ENCODE measurements at places on chromosomes 3 and 15. TPM values are rescaled to one million over a fixed set of nuclear protein-coding genes. Genes with fewer than 3 reads are reported as not detected.

MUC4 gene
- 0.24 TPM for total RNA-seq

TERB2 gene
- not detected for total RNA-seq

DIS3L gene
- 43.9 TPM for total RNA-seq

TRIM71 gene
- not detected for total RNA-seq

FOXP1 gene
- 508 TPM for total RNA-seq

GHRL gene
- total RNA-seq, result 2.8 TPM

DNA sequence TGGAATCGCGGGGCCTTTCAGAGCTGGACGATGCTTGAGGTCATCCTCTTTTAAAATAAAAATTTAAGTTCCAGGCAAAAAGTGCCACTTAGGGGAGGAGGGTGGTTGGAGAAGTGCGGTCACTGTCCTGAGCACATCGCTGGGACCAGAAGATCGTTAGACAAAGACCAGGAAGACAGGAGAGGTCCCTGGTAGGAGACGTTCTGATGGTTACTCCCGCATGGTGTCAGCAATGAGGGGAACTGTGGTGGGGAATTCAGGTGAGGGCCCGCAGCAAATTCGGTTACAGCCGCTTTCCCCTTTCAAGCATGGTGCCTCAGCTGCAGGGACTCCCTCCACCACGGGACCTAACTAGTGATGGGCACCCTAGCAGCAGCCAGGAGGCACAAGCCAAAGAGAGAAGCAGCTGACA is 1.0 kb upstream of the ISY1 start:
- peak; percentile 56 for DNase-seq
- no peaks in the 10 kb centered on the region for H3K27me3 ChIP-seq
- H3K36me3 ChIP-seq, result no peaks in the 10 kb centered on the region
- H3K4me3 ChIP-seq, result peak overlapping the region; percentile 99
- H3K27ac ChIP-seq, result peak overlapping the region; percentile 92
- peaks cover 24% of the 10 kb centered on the region for H3K4me1 ChIP-seq

- no peak for DNase-seq
- no peaks in the 10 kb centered on the region for H3K27me3 ChIP-seq
- no peaks in the 10 kb centered on the region for H3K36me3 ChIP-seq
- H3K27ac ChIP-seq, result no peak overlapping the region
- H3K4me3 ChIP-seq, result no peak overlapping the region
- peaks cover 22% of the 10 kb centered on the region for H3K4me1 ChIP-seq
These were observed 9.4 kb upstream of the PCSK6 start for GRCh38 chr15:101498717-101499480.

DNA sequence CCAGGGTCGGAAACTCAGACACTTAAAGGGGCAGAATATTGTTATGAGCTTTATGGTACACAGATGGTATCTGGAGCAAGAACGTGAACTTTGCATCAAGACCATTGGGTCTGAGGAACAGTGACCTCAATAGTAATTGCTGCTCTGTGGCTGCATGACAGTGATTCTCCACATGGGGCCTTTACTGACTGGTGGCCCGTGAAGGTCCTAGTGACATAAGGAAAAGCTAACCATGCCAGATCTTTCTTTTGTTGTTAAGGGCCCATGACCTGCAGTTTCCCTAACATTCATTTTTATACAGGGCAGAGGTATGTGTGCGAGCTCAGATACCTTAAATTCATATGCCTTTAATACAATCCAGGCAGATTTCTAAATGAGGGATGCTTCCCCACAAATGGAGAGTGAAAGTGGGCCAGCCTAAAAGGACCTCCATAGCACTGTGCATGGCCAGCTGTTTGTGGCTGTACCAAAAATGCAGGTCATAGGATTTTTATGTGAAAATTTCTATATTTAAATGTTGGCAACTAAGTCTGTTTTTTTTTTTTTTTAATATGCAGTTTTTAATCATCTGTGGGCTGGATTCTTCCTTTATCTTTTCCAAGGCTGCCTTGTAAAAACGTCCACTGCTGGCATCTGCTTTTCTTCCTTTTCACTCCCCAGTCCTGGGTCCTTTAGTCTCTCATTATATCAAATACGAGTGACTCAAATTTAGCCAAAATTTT is 188.0 kb upstream of the IL12A start:
- H3K36me3 ChIP-seq, result no peaks in the 10 kb centered on the region
- no peaks in the 10 kb centered on the region for H3K4me1 ChIP-seq
- H3K27me3 ChIP-seq, result no peaks in the 10 kb centered on the region
- no peak overlapping the region for H3K4me3 ChIP-seq

DNA sequence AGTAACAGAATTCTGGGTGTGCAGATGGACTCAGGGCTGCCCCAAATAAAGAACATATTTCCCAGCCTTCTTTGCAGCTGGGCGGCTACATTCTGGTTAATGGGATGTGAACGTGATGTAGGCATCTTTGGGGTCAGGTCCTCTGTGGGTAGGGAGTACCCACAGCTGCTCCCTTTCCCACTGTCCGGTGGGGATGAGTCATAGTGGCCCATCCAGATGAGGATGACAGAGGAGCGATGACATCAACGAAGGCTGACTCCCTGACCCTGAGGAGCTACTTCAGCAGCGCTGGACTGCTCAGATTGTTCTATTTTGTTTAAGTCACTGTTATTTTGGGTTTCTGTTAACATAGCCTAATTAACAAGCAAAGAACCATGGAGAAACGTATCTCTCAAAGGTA is 38.0 kb downstream of the SRPRB start:
- H3K36me3 ChIP-seq, result no peaks in the 10 kb centered on the region
- no peaks in the 10 kb centered on the region for H3K4me1 ChIP-seq
- H3K27ac ChIP-seq, result no peak overlapping the region
- no peak overlapping the region for H3K4me3 ChIP-seq
- H3K27me3 ChIP-seq, result no peaks in the 10 kb centered on the region

DNA sequence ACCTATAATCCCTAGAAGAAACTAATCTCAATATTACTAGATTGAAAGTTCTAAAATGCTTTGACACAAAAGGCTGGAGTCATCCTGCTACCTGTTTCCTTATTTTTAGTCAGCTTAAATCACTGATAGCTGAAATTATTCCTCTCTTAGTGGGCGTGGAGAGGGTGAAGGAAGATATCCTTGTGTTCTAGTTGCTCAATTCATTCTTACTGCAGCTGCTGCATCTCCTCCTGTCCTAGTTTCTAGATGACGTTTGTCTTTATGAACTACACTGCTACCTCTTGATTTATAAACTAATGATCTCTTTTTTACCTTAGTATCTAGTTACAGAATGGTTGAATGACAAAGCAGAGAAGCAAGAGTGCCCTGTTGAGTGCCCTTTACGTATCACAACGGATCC is 50.7 kb downstream of the SETD5 start:
- H3K27ac ChIP-seq, result no peak overlapping the region
- no peak overlapping the region for H3K4me3 ChIP-seq
- H3K36me3 ChIP-seq, result peaks cover 34% of the 10 kb centered on the region
- no peaks in the 10 kb centered on the region for H3K27me3 ChIP-seq

GRCh38 chr3:120203016-120203415 is 82.0 kb downstream of the GPR156 start:
- no peaks in the 10 kb centered on the region for H3K4me1 ChIP-seq
- H3K36me3 ChIP-seq, result no peaks in the 10 kb centered on the region
- DNase-seq, result no peak
- H3K27ac ChIP-seq, result no peak overlapping the region
- H3K27me3 ChIP-seq, result no peaks in the 10 kb centered on the region
- H3K4me3 ChIP-seq, result no peak overlapping the region

DNA sequence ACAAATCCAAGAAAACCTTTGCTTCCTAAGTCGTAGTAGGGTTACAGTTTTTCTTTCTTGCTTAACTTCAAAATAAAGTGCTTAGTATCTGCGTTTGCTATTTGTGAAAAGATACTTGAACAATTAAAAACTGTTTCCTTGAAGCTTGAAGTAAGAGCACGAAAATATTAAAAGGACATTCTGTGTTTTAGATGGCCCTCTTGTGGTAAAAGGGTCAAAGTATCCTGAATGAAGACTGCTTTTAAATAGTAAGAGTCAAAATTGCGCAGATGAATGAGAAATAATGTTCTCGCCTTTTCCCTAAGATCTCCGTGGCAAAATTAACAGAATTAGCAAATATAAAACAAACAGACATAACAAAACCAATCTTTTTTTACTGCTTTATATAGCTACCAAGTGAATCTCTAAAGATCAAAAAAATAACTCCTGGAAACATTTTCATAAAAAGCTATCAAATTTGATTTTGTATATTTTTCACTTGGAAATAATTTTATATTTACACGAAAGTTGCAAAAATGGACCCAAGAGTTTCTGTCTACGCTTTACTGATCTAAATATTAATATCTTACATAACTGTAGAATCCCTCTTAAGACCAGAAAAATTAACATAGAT is 175.4 kb downstream of the MBNL1 start:
- no peaks in the 10 kb centered on the region for H3K27me3 ChIP-seq
- H3K27ac ChIP-seq, result peak overlapping the region; percentile 63
- H3K4me3 ChIP-seq, result no peak overlapping the region
- peaks cover 8% of the 10 kb centered on the region for H3K36me3 ChIP-seq

- DNase-seq, result no peak
- H3K27me3 ChIP-seq, result no peaks in the 10 kb centered on the region
- H3K36me3 ChIP-seq, result no peaks in the 10 kb centered on the region
These were observed 66.2 kb upstream of the UBE2E1 start for GRCh38 chr3:23739536-23739935.

DNA sequence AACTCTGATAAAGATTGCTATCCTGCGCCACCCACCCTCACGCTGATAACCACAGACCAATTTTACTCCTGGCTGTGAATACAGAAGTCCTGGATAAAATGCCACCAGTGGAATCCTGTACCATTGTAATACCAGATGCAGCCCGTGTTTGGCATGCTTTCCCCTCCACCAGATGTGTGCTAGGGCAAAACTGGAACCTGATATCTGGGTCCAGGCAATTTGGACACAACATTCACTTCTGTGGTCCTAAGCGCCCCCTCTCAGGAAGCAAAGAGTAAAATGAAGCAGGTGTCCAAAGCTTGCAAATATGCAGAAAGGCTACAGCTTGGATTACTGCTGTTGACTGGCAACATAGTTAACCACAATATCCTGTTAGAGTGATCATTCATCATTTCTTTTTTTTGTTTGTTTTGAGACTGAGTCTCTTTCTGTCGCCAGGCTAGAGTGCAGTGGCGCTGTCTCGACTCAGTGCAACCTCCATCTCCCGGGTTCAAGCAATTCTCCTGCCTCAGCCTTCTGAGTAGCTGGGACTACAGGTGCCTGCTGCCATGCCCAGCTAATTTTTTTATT is 32.8 kb downstream of the LOXL1 start:
- no peaks in the 10 kb centered on the region for H3K27me3 ChIP-seq
- no peaks in the 10 kb centered on the region for H3K36me3 ChIP-seq
- no peak overlapping the region for H3K4me3 ChIP-seq
- peaks cover 12% of the 10 kb centered on the region for H3K4me1 ChIP-seq
- no peak overlapping the region for H3K27ac ChIP-seq

GRCh38 chr3:146342989-146343388 is 92.1 kb upstream of the PLSCR4 start:
- H3K36me3 ChIP-seq, result no peaks in the 10 kb centered on the region
- H3K27ac ChIP-seq, result no peak overlapping the region
- H3K27me3 ChIP-seq, result no peaks in the 10 kb centered on the region
- H3K4me1 ChIP-seq, result no peaks in the 10 kb centered on the region
- H3K4me3 ChIP-seq, result no peak overlapping the region
- no peak for DNase-seq

DNA sequence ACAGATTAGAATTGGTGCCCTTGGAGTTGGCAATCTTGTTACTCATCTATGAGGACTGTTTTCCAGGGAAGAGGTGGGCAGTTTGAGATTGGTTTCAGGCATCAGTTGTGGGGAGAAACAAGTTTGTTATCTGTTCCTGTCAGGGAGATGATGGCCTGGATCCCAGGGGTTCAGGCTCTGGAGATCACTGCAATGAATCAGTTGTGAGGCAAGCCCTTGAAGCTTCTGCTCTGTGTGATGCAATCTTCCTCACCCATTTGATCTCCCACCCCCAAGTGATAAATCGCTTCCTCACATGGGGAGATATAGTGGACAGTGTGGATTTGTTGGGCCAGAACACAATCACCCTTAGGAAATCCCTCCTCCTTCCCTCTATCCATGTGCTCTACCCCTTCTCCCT is 276.6 kb upstream of the LRTM1 start:
- H3K4me3 ChIP-seq, result no peak overlapping the region
- H3K36me3 ChIP-seq, result no peaks in the 10 kb centered on the region
- no peaks in the 10 kb centered on the region for H3K4me1 ChIP-seq
- no peak overlapping the region for H3K27ac ChIP-seq
- no peaks in the 10 kb centered on the region for H3K27me3 ChIP-seq
- DNase-seq, result no peak

GRCh38 chr15:80893777-80894176 is 95.8 kb downstream of the MESD start:
- H3K27ac ChIP-seq, result no peak overlapping the region
- H3K4me1 ChIP-seq, result no peaks in the 10 kb centered on the region
- DNase-seq, result no peak
- no peaks in the 10 kb centered on the region for H3K27me3 ChIP-seq

DNA sequence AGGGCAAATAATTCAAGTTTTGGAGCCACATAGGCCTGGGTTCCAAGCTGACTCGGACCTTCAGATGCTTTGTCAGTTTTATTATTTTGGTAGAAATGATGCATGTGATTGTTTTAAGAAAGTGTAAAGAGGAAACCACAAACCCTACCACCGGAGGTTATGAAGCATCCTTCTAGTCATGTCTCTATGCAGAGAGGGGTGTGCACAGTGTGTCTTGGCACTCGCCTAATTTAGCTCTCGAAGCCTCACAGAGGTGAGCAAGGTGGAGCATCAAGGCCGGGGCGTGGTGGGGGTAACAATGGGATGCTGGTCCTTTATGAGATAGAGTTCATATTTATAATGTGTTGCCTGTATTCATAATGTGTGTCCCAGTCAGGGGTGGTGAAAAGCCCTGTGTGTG is 63.7 kb upstream of the SMAD6 start:
- no peaks in the 10 kb centered on the region for H3K36me3 ChIP-seq
- H3K4me1 ChIP-seq, result no peaks in the 10 kb centered on the region
- no peak overlapping the region for H3K4me3 ChIP-seq
